ENCODE measurements at places on chromosomes 12 and 14.

DNA sequence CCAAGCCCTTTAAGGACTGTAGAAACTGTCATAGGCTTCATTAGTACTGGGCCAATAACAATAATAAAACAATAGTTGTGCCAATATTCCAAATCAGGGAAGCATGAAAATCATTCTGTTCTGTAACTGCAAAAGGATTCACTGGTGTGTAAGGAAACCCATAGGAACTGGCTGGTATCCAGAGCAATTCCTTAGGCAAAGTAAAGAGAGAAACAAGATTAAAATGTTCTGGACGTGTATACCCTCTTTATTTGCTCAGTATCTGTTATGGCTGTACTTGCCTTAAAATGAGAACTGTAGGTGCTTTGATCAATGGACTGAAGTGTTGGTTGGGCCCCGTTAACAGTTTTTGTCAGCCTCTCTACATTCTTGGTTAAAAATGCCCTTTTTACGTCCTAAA, 72.4 kb upstream of the STAC3 start:
- no peak for DNase-seq

DNA sequence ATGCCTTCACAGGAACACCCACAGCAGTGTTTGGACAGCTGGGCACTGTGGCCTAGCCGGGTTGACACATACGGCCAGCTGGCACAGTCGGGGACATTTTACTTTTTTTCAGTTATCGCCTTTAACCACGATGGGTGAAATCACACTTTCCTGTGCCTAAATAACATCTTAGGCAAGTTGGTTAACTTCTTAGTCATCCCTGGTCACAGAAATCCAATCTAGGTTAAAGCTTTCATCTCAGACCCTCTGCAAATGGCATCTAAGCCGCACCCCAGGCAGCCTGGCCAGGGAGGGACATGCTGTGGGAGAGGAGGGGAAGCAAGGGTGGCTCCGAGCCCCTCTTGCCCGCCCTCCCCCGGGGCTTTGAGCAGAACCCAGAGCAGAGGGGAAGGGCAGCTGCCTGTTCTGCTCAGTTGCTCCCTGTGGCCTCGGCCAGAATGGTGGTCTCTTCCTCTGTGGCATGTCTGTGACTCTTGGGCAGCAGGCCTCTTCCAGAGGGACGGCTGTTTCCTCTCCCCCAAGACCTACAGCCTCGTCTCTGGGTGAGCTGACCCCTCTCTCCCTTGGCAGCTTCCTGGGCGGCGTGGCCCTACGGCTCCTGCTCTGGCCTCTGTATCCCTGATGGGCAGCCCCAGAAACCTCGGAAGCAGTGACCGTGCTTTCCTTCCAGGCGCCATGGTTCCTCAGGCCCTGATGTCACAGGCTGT, 85.4 kb upstream of the DYNC1H1 start:
- peak; percentile 82 for DNase-seq

- no peak for DNase-seq
Observed at GRCh38 chr14:95464514-95464913, 51.9 kb downstream of the SYNE3 start.

DNA sequence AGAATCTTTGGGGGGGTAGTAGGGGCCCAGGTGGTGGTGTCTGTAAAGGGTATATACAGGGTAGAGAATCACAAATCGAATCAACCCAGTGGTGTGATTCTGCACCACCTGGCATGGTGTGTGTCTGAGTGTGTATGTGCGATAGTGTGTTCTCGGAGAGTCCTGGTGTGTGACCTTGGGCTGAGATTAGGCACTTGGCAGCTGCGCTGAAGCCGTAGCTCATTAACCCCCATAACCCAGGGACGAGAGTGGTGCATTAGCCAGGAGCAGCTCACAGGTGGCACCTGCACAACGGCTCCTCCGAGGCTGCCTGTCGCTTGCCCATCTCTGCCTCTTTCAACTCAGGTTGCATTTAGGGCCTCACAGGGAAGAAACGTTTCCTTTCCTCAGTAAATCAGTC, 15.6 kb upstream of the TESC start:
- no peak for DNase-seq

GRCh38 chr14:83217492-83217891, 1683.8 kb upstream of the SEL1L start:
- no peak for DNase-seq

DNA sequence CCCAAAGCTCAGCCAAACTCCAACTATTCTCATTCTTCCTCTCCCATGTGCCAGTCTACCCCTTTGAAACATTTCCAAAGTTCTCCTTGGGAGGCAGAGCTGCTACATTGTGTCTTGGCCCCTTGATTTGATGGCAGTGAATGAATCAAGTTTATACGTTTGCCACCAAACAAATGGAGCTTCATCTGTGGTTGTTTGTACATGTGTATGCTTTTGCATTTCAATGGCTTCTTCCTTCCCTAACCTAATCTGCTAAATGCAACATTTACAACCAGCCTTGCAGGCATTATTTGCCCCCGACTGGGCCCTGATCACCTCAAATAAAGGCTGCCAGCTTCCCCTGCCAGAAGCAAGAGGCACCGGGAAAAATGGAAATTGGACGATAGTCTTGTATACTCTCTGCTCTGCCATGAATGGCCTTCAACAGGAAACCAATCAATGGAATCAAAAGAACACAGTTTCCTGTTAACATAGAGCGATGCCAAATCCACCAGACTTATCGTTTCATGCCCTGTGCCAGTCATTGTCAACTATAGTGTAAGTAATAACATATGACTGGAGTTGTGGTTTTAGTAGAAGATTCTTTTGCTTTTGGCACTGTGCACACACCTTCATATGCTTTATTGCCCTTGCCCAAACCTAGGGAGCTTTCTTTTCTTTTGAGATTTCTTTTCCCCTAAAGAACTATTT, 97.8 kb downstream of the TMEM30B start:
- no peak for DNase-seq

- no peak for DNase-seq
Observed at GRCh38 chr12:54208591-54208990, 19.8 kb upstream of the SMUG1 start.

GRCh38 chr14:24274101-24274543, 2.7 kb upstream of the RABGGTA start:
- peak; percentile 91 for DNase-seq

GRCh38 chr12:47990351-47991105, 13.7 kb downstream of the COL2A1 start:
- DNase-seq = peak; percentile 86

DNA sequence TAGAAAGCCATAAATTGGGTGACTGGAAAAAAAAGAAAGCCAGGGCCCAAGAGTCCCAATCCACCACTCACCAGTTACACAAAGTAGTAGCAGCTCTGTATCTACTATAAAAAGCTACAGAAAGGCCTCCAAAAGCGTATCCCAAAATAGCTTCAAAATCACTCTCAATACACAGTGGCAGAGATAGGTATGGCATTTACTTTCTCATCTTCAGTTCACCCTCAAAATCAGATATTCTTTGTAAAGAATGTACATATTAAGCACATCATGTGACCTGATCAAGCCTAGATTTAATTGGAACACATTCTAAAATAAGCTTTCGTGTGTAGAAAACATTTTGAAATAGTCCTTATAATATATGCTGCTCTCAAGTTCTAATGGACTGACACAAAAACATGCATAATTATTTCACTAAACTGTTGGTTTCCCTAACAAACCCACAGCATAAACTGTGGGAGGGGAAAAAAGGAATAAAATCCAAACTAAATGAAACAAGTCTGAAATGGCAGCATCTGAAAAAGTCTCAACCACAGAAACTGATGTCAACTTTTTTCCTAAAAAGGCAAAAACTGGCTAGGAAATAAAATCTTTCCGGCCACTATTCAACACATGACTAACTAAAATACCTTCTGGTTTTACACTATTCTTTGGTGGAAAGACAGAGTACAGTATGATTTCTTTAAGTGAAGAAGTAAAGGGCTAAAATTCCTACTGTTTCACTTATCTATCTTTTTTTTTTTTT, 25.9 kb downstream of the UBE2N start:
- peak; percentile 51 for DNase-seq

DNA sequence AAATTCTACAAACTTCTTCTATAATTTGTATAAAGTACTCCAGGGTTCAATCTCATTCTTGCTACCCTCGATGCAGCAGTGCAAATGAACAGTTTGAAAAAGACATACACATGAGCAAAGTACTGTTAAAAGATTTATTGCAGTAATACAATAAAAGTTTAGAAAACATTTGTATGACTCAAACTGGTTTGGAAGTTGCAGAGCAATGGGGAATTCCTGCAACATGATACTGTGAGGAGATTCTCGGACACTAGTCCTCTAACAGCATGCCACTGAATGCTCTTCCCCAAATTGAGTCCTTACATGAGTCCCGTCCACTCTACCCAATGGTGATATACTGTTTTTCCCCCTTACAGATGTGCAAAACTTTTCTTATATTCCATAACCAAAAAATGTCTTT, 45.4 kb downstream of the ATG14 start:
- no peak for DNase-seq

DNA sequence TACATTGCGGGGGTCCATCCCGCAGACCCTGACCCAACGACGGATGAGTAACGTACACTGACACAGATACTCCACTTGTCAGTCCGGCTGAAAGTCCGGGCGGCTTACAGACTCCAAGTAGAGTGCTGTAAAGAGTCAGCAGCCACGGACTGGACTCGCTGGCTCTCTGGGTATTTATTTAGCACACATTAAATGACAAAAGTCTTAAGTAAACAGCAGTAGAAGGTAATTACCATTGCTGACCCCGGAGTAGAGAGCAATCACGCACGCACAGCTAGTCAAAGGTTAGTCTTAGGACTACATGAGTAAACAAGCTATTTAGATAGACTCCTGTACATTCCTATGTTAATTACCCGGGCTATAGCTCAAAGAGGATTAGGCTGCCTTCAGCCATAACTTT, 780.9 kb downstream of the RPS29 start:
- DNase-seq = no peak

DNA sequence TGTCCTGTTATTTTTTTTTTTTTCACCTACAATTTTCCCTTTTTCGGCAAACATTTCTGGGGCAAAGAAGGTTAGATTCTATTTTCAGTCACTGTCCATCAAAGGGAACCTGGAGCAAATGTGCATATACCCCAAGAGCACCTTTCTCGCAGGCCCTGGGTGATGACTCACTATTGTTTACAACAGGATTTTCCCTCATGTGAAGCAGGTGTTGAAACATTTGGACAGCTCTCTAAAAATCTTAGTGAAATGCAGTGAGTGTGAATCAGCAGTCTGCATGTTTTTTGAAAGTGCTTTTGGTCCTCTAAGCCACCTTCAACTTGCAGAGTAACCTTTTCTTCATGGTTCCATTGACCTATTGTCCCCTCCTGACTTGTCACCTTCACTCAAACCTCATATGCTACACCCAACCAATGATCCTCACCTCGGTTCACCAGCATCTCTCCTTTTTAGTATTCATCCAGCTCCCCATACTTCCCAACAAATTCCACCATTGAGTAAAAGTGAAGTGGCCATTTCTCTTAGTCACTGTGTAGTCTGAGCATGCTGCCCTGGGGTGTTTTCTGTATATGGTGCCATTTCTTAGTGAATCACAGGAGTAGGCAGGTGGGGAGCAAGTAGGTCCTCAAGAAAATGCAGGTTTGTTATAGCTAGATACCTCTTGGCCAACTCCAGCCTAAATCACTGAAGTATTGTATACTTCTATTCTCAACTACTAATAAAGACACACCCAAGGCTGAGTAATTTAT, 260.2 kb downstream of the BMP4 start:
- DNase-seq = no peak

DNA sequence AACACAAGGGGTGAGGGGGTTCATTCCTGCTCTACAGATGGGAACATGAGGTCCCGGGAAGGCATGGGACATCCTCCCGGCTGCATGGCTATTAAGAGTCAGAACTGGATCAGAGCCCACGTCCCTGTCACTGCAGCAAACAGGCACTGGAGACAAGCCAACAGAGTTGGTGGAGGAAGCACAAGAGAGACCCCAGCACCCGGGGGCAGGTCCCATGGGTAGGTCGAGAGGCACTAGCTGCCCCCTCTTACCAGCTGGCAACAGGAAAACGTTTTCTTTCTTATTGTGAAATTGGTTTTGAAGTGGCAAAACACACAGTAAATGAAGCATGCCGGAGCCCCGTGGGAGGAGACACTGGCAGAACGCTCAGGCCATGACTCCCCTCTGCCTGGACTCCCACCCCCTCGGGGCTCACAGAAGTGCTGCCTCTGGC, 43.6 kb downstream of the SYNE3 start:
- no peak for DNase-seq

DNA sequence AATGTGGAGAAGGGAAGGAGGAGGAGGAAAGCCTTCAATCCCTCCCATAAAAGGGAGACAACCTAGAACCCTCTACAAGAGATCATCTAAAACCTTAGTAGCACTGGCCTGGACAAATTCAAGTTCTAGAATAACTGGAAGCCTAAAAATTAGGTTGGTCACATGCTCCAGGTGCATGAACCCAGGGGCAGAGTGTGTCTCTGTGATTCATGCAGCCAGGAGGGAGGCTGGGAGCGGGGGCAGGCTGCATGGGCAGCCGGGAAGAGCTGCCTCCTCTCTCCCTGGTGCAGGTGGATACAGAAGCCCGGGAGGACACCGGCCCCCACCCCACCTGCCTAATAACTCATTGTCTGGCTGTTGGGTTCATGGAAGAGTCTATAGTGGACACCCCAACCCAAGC, 38.6 kb downstream of the CCDC85C start:
- no peak for DNase-seq

- DNase-seq = peak; percentile 13
Observed at GRCh38 chr12:80195074-80195726, 95.9 kb downstream of the OTOGL start.
